A673 (cell line): ENCODE measurements at places on chromosomes 5 and 9. TPM values are rescaled to one million over a fixed set of nuclear protein-coding genes. Genes with fewer than 3 reads are reported as not detected.

The SLC45A2 gene
- total RNA-seq, result 0.28 and 0.31 TPM in 2 replicates

The ADAMTS12 gene
- 0.76 and 0.84 TPM in 2 replicates for total RNA-seq

The PCDHB3 gene
- total RNA-seq, result 2.6 and 4.9 TPM in 2 replicates

The IDNK gene
- total RNA-seq, result 1.6 and 1.7 TPM in 2 replicates

The PNPLA7 gene
- 0.90 and 1.8 TPM in 2 replicates for total RNA-seq

The TAF11L5 gene
- 1.4 and 1.7 TPM in 2 replicates for total RNA-seq

The TNFSF15 gene
- 0.04 TPM in 1 of 2 replicates, not detected in the other for total RNA-seq

The ACTBL2 gene
- not detected in 2 replicates for total RNA-seq

The DDX31 gene
- 28.6 and 34.2 TPM in 2 replicates for total RNA-seq

The NAA35 gene
- total RNA-seq, result 28.4 TPM in 2 replicates

The KLF4 gene
- 0.28 and 0.49 TPM in 2 replicates for total RNA-seq

The DNLZ gene
- 32.7 and 37.3 TPM in 2 replicates for total RNA-seq

The FOXD4 gene
- 0.39 TPM in 1 of 2 replicates, not detected in the other for total RNA-seq

The PCDHGC4 gene
- total RNA-seq, result 3.6 and 3.8 TPM in 2 replicates

The ALDH7A1 gene
- total RNA-seq, result 95.2 and 112 TPM in 2 replicates

The SPATA9 gene
- total RNA-seq, result not detected in 2 replicates

The SMIM3 gene
- 11.6 and 14.5 TPM in 2 replicates for total RNA-seq

The SPATA31A3 gene
- total RNA-seq, result not detected in 2 replicates

The PDGFRB gene
- 25.9 and 58.3 TPM in 2 replicates for total RNA-seq

The TRIM36 gene
- 16.8 and 17.5 TPM in 2 replicates for total RNA-seq

The PCDHB9 gene
- total RNA-seq, result 5.6 and 7.9 TPM in 2 replicates

The PKD2L2 gene
- not detected in 2 replicates for total RNA-seq

The AUH gene
- 12.3 and 15.4 TPM in 2 replicates for total RNA-seq

The TIMD4 gene
- not detected in 2 replicates for total RNA-seq

The LEAP2 gene
- total RNA-seq, result 2.9 and 4.0 TPM in 2 replicates

The LCN12 gene
- total RNA-seq, result 1.1 TPM in 1 of 2 replicates, not detected in the other

The MSMP gene
- not detected in 2 replicates for total RNA-seq

The VPS13A gene
- 32.2 and 39.5 TPM in 2 replicates for total RNA-seq

The SLIT3 gene
- total RNA-seq, result not detected in 2 replicates

The PDE6A gene
- 0.39 and 0.49 TPM in 2 replicates for total RNA-seq

The PAPPA gene
- 44.0 and 47.4 TPM in 2 replicates for total RNA-seq

The ZNF782 gene
- 5.7 and 6.7 TPM in 2 replicates for total RNA-seq

The WWC1 gene
- 8.2 and 8.8 TPM in 2 replicates for total RNA-seq

The HSPB3 gene
- total RNA-seq, result not detected in 2 replicates

The SCAMP1 gene
- total RNA-seq, result 28.7 and 30.2 TPM in 2 replicates

The CTXN3 gene
- total RNA-seq, result not detected in 2 replicates

The PTGDS gene
- not detected in 2 replicates for total RNA-seq

The FNIP1 gene
- 19.0 and 22.9 TPM in 2 replicates for total RNA-seq

The TMEM252 gene
- not detected in 2 replicates for total RNA-seq

The EIF4E1B gene
- total RNA-seq, result not detected in 2 replicates

The GRXCR2 gene
- total RNA-seq, result not detected in 2 replicates

The IFNA17 gene
- not detected in 2 replicates for total RNA-seq

The STPG3 gene
- 0.35 TPM in 1 of 2 replicates, not detected in the other for total RNA-seq

The NDUFA8 gene
- total RNA-seq, result 105 and 107 TPM in 2 replicates

The ENTREP1 gene
- not detected in 2 replicates for total RNA-seq

The PCDHB10 gene
- total RNA-seq, result 2.7 and 2.8 TPM in 2 replicates

The IARS1 gene
- 273 and 315 TPM in 2 replicates for total RNA-seq

The FGF18 gene
- 0.90 and 1.3 TPM in 2 replicates for total RNA-seq

The GARNL3 gene
- total RNA-seq, result 7.8 and 11.3 TPM in 2 replicates

The NEUROG1 gene
- total RNA-seq, result not detected in 2 replicates
